ENCODE measurements at places on chromosomes 5 and 9. TPM values are rescaled to one million over a fixed set of nuclear protein-coding genes. Genes with fewer than 3 reads are reported as not detected.

GRCh38 chr9:114154600-114155102 lies 686 bp upstream of the COL27A1 start:
- no peak for DNase-seq
- peak overlapping the region; percentile 61 for H3K4me3 ChIP-seq
- H3K27me3 ChIP-seq: peaks cover 49% of the 10 kb centered on the region
- H3K27ac ChIP-seq: no peak overlapping the region
- H3K36me3 ChIP-seq: no peaks in the 10 kb centered on the region
- H3K4me1 ChIP-seq: peaks cover 11% of the 10 kb centered on the region

DNA sequence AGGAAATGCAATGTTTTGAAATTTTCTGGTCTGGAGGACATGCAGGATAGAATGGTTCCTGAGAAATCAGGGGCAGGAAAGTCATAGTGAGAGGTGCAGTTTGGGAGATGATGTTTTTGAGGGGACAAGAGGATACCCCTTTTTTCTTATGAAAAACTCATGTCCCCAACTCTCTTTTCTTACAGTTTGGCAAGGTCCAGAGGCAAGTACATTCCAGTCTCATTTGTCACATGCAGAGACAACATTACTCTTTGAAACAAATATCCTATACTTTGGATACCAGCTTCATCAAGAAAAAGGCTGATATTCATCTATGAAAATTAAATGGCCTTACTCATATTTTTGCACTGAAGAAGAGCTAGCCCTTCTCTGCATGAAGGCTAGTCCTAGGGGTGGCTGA lies 48.2 kb downstream of the EQTN start:
- DNase-seq: no peak
- no peaks in the 10 kb centered on the region for H3K27me3 ChIP-seq
- H3K27ac ChIP-seq: no peak overlapping the region
- H3K36me3 ChIP-seq: no peaks in the 10 kb centered on the region
- H3K4me1 ChIP-seq: no peaks in the 10 kb centered on the region

- DNase-seq: no peak
- peaks cover 22% of the 10 kb centered on the region for H3K4me1 ChIP-seq
- peaks cover 13% of the 10 kb centered on the region for H3K36me3 ChIP-seq
- no peak overlapping the region for H3K27ac ChIP-seq
- peaks cover 11% of the 10 kb centered on the region for H3K27me3 ChIP-seq
Measured at GRCh38 chr5:65821966-65822365, 100.0 kb downstream of the NLN start.

DNA sequence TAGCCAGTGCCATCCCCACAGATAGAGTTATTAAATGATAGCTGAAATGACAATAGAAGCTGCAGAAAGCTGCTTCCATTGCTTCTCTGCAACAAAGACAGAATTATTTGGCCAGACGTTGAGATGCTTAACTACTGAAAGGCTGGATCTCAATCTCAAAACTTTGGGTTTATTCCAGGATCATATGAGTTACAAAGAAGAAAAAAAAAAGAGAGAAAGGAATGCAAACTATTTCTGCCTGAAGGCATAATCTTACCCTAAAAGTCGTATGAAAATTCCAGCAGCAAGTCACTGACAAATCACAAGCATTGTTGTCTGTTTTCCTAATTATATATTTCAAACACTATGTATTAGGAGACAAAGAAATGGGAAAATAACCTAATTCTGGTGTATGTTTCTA lies 12.8 kb upstream of the TYRP1 start:
- H3K4me3 ChIP-seq: no peak overlapping the region
- H3K4me1 ChIP-seq: no peaks in the 10 kb centered on the region
- no peaks in the 10 kb centered on the region for H3K27me3 ChIP-seq

DNA sequence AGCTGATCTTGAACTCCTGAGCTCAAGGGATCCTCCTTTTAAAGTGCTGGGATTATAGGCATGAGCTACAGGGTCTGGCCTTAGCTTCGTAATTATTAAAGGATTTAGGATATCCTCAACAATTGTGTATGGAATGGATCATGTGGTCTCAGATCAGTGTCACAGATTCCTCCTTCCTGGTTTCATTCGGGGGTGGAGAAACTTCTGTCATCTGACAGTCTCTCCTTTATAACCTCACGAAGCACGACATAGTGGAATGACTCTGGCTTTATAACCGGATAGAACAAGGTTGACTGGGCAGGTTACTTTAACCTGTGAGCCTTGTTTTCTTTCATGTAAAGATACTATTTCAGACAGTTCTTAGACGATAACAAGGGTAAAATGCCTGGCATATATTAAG lies 4.4 kb upstream of the GNG10 start:
- H3K4me1 ChIP-seq: peaks cover 4% of the 10 kb centered on the region
- no peak overlapping the region for H3K4me3 ChIP-seq

- no peaks in the 10 kb centered on the region for H3K27me3 ChIP-seq
- H3K4me3 ChIP-seq: no peak overlapping the region
- no peak for DNase-seq
Measured at GRCh38 chr9:123457583-123457982, 101.6 kb downstream of the CRB2 start.

- H3K4me1 ChIP-seq: peaks cover 29% of the 10 kb centered on the region
- no peaks in the 10 kb centered on the region for H3K36me3 ChIP-seq
- no peak overlapping the region for H3K27ac ChIP-seq
- DNase-seq: no peak
Measured at GRCh38 chr5:159458217-159458711, 128.0 kb upstream of the IL12B start.

GRCh38 chr5:102866237-102866600 lies 111.1 kb downstream of the PAM start:
- no peak overlapping the region for H3K27ac ChIP-seq
- H3K4me3 ChIP-seq: peak overlapping the region; percentile 72
- H3K36me3 ChIP-seq: peaks cover 16% of the 10 kb centered on the region
- DNase-seq: no peak
- H3K4me1 ChIP-seq: peaks cover 8% of the 10 kb centered on the region
- H3K27me3 ChIP-seq: peaks cover 19% of the 10 kb centered on the region

DNA sequence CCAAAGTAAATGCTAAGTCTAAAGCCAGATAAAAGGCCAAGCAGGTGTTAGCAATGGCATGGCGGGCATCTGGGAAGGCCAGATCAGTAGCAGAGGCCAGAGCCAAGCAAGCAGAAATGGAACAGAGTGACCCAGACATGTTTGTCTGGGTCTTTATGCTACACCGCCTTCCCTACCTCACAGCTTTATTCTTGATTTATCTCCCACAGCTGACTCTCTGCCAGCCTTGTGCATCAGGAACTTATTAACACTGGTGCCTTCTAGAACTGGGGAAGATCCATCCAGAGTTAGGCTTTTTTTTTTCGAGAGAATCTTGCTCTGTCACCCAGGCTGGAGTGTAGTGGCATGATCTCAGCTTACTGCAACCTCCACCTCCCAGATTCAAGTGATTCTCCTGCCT lies 112.5 kb upstream of the SLC44A1 start:
- no peak overlapping the region for H3K27ac ChIP-seq
- peaks cover 5% of the 10 kb centered on the region for H3K36me3 ChIP-seq
- H3K4me3 ChIP-seq: no peak overlapping the region
- H3K27me3 ChIP-seq: peaks cover 27% of the 10 kb centered on the region

DNA sequence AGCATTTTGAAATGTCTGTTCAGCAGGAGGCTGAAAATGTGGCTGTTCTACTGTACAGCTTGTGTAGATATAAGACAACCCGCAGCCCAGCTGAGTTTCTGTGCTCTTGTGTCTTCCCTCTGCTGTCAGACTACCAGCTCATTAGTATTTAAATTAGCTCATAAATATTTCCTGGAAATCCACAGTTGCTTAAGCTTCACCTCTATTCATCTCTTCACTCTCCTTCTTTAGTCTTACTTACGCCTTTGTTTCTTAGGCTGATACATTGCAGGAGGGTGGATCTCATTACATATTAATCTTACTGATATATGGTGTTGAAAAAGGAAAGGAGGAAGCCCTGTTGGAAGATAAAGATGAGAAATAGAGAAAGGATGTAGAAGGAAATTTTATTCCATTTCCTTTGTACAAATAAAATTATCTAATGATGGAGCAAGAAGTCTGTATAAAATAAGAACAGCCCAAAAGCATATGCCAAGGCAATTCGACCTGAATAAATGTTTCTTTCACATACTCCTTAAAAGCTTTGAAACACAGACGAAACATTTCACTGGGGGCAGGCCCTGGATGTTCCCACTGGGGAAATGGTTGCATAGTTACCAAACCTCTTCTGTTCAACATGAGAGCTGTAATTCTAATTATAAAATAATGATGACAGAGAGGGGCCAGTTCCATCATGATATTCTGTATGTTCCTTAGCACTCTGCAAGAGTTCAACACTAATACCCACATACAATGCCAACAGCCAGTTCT lies 111.8 kb upstream of the APC start:
- H3K4me1 ChIP-seq: peaks cover 1% of the 10 kb centered on the region
- no peak overlapping the region for H3K27ac ChIP-seq
- H3K27me3 ChIP-seq: peaks cover 40% of the 10 kb centered on the region
- H3K36me3 ChIP-seq: no peaks in the 10 kb centered on the region
- DNase-seq: no peak

GRCh38 chr5:31470608-31471007 lies 61.3 kb downstream of the DROSHA start:
- no peak overlapping the region for H3K27ac ChIP-seq
- no peak for DNase-seq
- peaks cover 50% of the 10 kb centered on the region for H3K36me3 ChIP-seq
- no peak overlapping the region for H3K4me3 ChIP-seq
- no peaks in the 10 kb centered on the region for H3K27me3 ChIP-seq

GRCh38 chr9:129283705-129284606 lies 105.9 kb upstream of the IER5L start:
- peak; percentile 13 for DNase-seq
- H3K36me3 ChIP-seq: no peaks in the 10 kb centered on the region
- H3K27ac ChIP-seq: no peak overlapping the region
- no peak overlapping the region for H3K4me3 ChIP-seq
- H3K27me3 ChIP-seq: peaks cover 2% of the 10 kb centered on the region

DNA sequence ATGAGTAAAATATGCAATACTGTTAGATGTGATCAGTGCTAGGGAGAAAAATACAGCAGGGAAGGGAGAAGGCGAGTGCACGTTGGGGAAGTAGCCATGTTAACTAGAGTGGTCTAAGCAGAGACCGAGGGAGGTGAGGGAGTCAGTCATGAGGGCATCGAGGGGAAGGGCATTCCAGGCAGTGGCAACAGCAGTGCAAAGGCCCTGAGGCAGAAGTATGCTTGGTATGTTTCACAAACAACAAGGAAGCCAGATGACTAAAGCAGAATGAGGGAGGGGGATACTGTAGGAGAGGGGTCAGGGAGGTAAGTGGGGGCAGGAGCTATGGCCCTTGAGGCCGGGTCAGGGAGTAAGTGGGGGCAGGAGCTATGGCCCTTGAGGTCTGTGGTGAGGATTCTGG lies 123.3 kb upstream of the BOD1 start:
- no peaks in the 10 kb centered on the region for H3K36me3 ChIP-seq
- no peak for DNase-seq
- H3K27me3 ChIP-seq: no peaks in the 10 kb centered on the region
- H3K4me3 ChIP-seq: no peak overlapping the region

Gene PCDHGC5
- not detected for total RNA-seq

Gene ZBED3
- 3.8 TPM for total RNA-seq

Gene TAF9
- total RNA-seq: 52.9 TPM

Gene SETD9
- 8.9 TPM for total RNA-seq

Gene NFIB
- not detected for total RNA-seq

Gene MARCOL
- total RNA-seq: not detected

Data from activated naive CD8-positive, alpha-beta T cell treated with anti-CD3 and anti-CD28 coated beads, Interleukin-2, amount 10 ng/mL, durations not matched to agents 7 days and 5 days (primary cell).